ENCODE measurements at places on chromosomes 3 and 15.

DNA sequence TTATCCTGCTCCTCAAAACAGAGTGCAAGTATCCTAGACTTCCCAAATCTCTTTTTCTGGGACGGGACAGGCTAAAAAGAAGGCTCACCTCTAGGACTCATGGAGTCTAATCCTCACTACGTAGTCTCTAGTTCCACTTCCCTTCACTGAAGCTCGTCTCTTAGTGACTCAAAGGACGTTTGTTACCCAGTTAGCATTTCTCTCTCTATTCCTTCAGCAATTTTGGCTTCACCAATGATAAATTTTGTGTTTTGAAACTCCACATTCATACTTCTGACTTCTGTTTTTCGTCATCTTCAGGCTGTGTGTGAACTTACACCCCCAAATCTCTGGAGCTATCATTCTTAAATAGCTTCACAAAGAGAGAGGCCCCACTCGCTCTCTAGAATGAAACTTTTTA is 627.1 kb downstream of the NAALADL2 start:
- DNase-seq, result no peak

DNA sequence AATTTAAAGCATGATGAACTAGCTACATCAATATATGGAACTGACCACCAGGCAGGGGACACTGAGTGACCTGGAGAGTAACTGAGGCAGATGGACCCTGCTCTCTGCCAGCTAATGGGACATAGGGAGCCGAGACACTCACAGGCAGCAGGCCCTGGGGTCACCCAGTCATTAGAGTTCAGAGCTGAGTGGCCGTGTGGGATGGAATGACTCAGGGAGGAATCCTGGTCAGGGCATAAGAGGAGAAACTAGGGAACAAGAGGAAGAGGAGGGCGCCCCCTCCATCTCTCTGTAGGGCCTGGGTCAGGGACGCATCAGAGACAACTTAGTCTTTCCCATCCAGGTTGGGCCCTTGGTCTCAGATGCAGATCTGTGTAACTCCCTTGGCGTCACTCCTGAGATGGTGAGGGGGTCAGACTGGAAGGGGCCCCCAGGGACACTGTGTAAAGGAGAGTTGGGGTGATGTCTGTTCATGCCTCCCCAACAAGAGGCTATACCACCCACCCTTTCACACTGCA is 39.8 kb downstream of the CCDC12 start:
- DNase-seq, result no peak

DNA sequence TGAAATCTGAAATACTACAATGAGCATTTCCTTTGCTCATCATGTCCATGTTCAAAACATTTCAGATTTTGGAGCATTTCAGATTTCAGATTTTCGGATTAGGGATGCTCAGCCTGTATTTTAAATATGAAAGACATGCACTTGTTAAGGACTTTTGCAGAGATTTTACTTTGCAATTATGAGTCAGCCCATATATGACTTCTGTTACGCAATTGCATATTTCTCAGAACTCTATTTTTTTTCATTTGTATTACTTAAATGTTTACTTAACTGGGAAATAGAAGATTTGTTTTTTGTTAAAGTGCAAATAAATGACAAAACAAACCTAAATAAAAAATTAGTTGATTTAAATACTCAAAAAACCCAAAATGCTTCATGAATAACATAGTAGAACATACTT is 376.2 kb downstream of the ZBTB20 start:
- DNase-seq, result no peak

- DNase-seq, result no peak
These were observed 45.0 kb downstream of the SMAD3 start for GRCh38 chr15:67110361-67110781.

DNA sequence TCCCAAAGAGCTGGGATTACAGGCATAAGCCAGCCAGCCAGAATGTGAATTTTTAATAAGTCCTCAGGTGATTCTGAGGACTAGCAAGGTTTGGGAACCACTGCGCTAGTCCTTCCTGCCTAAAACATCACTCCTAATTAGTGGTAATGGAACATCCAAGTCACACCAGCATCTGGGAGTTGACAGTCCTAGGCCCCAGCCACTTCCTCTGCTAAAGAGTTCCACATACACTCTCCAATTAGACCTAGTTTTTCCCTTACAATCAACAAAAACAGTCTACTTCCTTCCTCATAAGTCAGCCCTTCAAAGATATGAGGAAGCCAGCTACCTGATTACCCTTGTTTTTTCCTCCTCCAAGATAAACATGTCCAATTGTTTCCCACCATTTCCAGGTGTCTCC is 78.1 kb downstream of the OXNAD1 start:
- no peak for DNase-seq

DNA sequence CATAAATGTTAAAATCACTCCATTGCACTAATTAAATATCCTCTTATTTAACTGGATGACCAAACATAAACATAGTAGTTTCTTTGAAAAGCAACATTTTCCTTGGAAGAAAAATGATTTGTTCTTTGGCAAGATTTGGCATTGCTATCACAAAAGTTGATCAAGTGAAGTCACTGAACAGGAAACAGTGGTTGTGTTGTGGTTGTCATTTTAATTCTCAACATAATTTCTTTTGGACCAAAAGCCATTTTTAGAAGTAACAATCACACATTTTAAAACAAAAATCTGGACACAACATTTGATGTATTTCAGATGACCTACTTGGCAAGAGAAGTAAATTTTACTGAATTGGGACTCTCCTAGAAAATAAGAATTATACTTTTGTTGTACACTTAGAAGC is 872.3 kb downstream of the ROBO1 start:
- no peak for DNase-seq

DNA sequence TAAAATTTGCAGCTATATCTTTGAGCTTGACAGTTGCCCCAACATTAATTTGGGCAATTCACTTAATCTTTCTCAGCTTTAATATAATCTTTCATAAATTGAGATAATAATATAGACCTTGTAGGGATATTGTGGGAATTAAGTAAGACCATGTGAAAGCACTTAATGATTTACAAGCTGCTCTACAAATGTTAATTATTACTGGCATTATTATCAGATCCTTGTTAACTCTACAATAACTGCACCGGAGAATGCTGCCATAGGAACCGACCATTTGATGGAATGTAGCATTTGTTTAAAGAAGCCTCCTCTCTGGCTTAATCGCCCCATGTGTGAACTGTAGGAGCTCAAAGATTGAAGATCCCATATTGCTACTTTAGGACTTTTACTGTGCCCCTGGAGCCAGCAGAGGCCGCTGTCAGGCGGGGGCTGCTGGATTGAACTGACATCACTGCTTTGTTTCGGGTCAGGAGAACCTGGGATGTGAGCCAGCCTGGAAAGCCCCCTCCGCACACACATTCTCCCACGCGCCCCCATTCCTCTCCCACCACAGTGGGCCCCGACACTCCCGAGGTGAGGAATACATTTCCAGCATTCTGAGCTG is 154.2 kb upstream of the TNIK start:
- no peak for DNase-seq

DNA sequence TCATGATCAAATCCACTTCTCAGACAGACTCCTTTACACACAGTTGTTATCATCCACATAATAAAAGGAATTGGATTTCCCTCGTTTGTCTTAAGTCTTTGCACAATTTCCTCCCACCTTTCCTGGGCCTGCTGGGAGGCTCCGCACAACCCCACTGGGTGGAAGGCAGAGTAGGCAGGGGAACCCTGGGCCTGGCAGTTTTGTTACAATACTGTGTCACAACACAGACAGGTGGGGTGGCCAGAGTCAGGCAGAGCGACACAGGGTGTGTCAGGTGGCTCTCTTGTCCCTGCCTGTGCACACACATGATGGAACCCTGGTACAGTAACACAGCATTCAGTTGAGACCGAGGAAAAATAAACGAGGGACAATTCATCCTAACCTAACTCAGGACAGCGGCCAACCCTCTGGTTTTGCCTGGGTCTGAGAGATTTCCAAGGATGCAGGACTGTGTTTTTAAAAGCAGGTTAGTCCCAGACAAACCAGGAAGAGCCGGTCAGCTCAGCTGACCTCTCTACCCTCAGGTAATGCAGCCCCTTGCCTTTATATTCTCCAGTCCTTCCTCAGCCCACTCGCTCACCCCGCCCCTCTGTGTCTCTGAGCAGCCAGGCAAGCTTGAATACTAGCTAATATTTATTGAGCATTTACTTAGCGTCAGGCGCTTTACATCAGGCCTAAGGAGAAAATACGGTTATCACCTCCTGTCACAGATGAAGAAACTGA is 8.8 kb upstream of the FAM174B start:
- DNase-seq, result no peak

GRCh38 chr3:11774296-11774877 is 72.3 kb downstream of the TAMM41 start:
- DNase-seq, result no peak

GRCh38 chr15:38876211-38876610 is 311.6 kb upstream of the RASGRP1 start:
- no peak for DNase-seq

DNA sequence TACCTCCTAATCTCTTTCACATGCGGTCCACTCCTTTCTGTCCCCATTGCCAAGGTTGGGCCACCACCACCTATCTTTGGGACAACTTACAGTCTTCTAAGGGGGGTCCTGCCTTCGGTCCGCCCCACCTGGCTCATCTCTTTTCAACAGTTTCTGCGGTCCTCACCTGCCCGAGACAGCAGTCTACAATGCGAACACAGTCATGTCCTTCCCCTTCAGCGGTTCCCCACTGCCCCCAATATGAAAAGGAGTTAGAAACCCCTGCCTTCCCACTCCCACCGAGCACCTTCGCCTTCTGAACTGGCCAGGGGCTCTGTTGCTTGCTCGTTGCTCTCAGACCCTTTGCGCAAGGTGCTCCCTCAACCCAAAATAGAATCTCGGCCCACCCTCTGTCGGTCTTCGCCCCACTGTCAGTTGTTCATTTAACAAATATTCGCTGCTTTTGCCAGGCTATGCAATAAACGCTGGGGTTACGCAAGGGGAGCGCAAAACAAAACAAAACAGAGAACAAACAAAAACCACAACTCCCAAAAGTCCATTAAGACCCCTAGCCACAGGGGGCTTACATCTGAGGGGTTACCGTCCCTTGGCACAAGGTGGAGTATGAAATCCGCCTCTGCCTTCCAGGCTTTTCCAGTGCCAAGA is 611 bp upstream of the FANCI start:
- no peak for DNase-seq

DNA sequence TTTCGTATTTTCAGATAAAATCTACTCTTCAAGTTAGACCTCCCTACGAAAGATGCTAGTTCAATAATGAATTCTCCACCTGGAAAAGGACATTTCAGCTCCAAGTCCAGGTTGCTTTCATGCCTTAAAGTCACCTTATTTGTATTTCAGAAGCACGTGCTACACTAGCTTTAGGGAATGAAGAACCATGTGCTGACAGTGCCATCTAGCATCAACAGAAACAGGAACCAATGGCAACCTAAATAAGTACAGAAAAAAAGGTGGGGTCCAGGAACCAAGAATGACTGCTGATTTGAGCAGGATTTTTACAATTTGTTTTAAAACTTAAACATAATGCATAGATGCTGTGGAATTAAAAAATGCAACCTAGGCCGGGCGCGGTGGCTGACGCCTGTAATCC is 77.6 kb upstream of the SNRPN start:
- DNase-seq, result no peak

DNA sequence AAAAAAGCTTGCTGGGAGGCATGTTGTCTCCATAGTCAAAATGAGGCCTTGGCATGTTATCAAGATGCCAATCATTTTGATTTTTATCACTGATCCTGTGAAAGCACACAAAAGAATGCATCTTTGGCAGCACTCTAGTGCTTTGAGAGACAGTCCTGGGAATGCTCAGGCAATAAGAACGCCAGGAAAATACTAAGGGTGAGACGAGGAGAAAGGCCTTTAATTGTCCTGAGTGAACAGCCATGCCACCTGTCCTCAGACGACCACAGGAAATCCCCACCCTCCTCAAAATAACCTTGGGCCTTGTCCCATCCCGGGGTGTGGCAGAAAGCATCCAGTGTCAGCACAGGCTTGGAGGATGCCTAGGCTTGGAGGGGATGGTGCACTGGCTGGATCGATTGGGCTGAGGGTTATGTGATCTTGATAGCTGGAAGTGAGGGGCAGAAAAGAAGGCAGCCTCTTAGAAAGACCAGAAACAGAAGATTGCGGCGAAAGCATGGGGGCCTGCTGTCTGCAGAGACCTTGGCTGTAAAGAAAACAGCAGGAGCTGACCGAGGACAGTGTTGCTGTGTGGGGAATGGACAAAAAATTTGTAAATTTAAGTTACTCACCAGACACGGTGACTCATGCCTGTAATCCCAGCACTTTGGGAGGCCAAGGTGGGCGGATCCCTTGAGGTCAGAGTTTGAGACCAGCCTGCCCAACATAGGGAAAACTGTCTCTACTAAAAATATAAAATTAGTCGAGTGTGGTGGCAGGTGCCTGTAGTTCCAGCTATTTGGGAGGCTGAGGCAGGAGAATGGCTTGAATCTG is 7.3 kb downstream of the TMEM158 start:
- no peak for DNase-seq

DNA sequence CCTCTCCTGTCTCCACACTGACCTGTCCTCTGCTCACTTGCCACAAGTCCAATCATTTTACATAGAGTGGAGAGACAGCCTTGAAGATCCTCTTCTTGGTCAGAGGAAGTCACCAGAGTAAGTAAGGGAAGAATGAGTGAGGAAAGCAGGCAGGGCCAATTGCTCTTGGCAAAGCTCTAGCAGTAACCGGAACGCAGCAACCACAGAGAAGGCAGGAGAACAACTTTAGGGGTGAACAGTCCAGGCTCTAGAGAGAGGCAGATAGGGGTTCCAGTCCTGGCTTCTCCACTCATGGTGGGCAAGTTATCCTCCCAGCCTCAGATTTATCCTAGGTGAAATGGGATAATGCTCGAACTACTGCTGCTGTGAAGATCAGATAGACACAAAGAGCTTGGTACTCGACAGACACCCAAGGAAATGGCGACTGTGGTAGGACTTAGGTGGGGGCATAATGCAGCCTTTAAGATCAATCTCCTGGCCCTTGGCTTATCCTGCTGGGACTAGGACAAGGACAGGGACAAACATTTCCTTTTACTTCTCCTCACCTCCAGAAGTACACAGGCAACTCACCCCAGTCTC is 1.2 kb upstream of the ADAMTSL3 start:
- no peak for DNase-seq

DNA sequence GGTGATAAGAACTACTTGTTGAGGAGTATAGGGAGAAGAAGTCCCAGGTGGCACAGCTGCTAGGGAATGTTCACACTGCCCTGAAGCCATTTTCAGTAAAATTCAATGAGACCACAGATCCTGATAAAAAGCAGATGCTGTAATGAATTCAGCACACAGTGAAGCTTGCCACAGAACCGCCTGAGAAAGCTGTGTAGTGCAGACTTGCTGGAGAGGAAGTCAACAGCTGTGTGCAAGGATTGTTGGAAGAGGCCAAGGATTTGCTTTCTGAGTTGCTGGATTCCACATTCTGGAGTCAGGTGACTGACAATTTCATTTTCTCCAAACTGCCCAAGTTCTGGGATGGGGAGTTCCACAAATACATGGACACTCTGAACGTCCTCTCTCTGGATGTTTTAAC is 70.9 kb downstream of the ANP32A start:
- no peak for DNase-seq

DNA sequence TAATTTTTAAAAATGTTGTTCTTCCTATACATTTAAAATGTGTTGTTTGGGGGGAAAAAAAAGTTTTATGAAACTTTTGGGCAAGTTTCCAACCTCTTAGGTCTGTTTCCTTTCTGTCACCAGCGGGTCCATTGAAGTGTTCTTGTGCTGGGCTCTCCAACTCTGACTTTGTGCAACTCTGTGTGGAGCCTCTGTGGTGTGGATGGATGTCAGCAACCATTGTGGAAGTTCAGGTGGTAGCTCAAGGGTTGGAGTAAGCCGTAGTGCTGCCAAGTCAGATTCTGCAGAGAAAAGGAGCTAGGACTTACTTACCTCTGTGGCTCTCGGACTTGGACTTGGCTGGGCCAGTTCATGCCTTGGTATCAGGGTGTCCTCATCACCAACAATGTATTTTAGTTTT is 22.4 kb downstream of the ARID3B start:
- no peak for DNase-seq

- no peak for DNase-seq
These were observed 68.4 kb downstream of the HES1 start for GRCh38 chr3:194204042-194204987.
